ENCODE measurements at places on chromosomes 5 and 9.

- no peak for DNase-seq
Measured at GRCh38 chr9:19985081-19985480, 196.2 kb upstream of the SLC24A2 start.

DNA sequence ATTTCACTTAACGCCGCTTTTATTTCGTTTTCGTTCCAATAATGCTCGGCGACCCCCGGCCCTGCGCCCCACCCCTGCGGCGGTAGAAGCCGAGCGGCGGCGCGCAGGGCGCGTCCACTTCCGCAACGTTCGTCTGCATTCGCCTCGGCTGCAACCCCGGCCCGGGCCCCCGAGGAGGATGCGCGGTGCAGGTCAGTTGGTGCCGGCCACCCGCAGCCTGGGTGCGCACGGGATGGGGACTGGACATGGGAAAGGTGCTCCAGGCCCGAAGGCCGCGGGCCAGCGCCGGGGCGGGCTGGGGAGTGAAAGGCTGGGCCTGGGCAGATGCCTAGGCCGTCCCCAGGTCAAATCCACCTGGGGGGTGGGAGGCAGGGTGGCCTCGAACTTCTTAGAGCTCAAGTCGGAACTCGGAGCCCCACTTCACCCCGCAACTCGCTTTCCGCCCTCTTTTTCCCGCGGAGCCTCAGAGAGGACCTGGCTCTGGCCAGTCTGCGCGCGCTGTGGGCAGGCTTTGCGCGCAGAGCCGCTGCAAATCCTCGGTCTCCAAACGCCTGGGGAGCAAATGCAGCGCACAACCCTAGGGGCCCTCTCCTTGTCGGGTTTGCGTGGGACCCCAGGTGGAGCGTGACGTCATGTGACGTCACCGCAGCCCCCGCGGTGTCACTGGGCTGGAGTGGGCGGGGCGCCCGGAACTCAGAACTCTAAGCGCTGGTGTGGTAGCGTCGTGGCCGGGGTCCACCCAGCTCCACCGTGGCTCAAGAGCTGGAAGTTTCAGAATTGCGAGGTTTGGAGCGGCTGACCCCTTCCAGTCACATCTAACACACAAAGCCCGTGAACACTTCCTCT is 3.3 kb downstream of the TLX3 start:
- DNase-seq, result no peak

GRCh38 chr5:39400713-39401578 is 23.8 kb downstream of the DAB2 start:
- no peak for DNase-seq

- DNase-seq, result peak; percentile 18
Measured at GRCh38 chr5:116652196-116652729, 77.6 kb upstream of the SEMA6A start.

- DNase-seq, result no peak
Measured at GRCh38 chr5:72840041-72840440, 23.6 kb downstream of the TNPO1 start.

Data from HEK293T (cell line).